ENCODE measurements at places on chromosomes 6 and 20.

DNA sequence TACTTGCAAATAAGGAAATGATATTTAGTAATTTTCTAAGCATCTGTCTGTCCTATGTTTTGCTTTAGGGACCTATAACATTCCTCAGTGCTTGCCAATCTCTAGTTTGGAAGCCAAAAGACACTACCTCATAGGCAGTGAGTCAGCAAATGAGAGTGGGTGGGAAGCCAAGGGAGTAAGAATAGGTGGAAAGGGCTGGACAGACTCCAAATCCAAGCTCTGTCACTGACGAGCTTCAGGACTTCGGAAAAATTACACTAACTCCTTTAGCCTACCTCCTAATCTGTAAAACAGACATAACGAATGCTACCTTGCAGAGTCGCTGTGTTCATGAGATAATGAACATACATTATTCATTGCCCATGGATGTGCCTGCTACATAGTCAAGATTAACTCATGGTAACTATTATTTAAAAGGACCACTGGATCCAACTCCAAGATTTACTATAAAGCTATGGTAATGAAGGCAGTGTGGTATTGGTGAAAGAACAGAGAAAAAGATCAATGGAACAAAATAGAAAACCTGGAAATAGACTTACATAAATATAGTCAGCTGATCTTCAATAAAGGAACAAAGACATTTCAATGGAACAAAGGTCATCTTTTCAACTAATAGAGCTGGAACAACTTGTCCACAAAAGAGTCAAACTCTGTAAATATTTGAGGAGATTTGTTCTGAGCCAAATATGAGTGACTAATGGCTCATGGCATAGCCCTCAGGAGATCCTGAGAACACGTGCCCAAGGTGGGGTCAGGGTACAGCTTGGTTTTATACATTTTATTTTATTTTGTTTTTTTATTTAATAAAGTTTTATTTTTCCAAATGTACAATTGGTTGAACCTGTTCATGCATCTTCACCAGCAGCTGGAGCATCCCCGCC is 64.1 kb downstream of the FAM50B start:
- peak overlapping the region; percentile 95 for H3K27ac ChIP-seq
- H3K36me3 ChIP-seq: no peaks in the 10 kb centered on the region
- H3K4me1 ChIP-seq: peaks cover 49% of the 10 kb centered on the region
- no peak overlapping the region for H3K4me3 ChIP-seq

DNA sequence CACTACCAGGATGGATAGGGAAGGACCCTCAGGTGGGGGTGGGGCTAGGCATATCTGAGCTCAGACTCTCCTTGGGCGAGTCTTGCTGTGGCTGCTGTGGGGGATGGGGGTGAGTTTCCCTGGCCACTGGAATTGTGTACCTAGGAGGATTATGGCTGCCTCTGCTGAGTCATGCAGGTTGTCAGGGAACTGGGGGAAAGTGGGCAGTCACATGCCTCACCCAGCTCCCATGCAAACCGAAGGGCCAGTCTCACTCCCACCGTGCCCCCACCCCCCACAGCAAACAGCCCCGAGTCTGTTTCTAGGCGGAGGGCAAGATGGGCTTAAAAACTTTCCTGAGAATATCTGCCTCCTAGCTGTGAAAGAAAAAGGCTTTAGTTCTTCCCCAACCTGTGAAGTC is 210.3 kb upstream of the FERMT1 start:
- DNase-seq: no peak
- H3K4me3 ChIP-seq: no peak overlapping the region
- no peaks in the 10 kb centered on the region for H3K4me1 ChIP-seq
- H3K36me3 ChIP-seq: no peaks in the 10 kb centered on the region
- no peak overlapping the region for H3K27ac ChIP-seq

- H3K27ac ChIP-seq: no peak overlapping the region
- no peaks in the 10 kb centered on the region for H3K36me3 ChIP-seq
- no peaks in the 10 kb centered on the region for H3K27me3 ChIP-seq
- no peaks in the 10 kb centered on the region for H3K4me1 ChIP-seq
Observed at GRCh38 chr6:106530502-106530901, 98.8 kb downstream of the RTN4IP1 start.

DNA sequence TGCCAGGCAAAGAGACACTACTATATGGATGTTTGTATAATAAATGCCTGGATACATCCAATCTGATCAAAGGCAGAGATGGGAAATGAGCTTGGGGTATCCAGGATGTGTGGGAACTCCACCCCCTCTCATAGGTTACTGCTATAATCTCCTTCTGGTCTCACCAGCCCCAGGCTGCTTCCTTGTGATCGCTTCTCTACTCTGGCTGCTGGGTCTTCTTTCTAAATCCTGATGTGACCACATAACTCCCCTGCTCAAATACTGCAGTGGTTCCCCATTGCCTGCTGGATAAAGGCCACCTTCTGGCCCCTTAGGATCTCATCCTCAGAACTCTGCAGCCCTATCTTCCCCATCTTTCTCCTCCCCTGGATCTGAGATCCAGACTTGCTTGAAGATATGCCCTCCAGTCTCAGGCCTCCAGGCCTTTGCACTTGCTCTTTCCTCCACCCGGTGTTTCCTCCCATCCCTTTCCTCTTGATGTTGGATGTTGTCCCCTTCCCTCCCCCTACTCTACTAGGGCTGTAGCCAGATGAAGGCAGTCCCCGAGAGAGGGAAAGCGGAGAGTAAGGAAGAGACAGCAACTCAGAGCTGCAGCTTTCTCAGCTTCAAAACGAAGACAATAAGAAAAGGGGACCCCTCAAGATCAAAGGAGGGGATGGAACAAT is 828 bp upstream of the XKR7 start:
- H3K4me1 ChIP-seq: no peaks in the 10 kb centered on the region
- H3K27me3 ChIP-seq: no peaks in the 10 kb centered on the region
- no peak overlapping the region for H3K4me3 ChIP-seq
- DNase-seq: no peak

DNA sequence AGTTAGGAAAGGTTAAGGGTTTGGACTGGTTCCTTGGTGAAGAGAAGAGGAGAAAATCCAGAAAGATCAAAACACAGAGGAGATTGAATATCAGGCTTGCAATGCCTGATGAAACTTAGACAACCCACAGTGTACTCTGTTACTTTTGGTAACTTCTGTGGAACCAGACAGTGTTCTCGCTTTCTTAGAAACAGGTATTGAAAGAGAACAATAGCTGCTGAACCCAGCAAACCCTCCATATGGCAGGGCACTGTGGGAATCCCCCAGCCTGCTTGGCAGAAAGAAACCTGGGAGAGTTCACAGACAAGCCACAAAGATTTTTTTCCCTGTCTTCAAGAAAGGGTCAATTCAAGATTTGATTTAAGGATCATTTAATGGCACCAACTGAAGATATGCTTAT is 342.8 kb downstream of the FOXA2 start:
- H3K4me1 ChIP-seq: no peaks in the 10 kb centered on the region
- no peak for DNase-seq
- H3K27me3 ChIP-seq: no peaks in the 10 kb centered on the region
- no peak overlapping the region for H3K27ac ChIP-seq
- no peak overlapping the region for H3K4me3 ChIP-seq

GRCh38 chr6:144343701-144344428 is 58.7 kb downstream of the UTRN start:
- H3K27me3 ChIP-seq: no peaks in the 10 kb centered on the region
- no peaks in the 10 kb centered on the region for H3K4me1 ChIP-seq
- no peak overlapping the region for H3K4me3 ChIP-seq
- H3K27ac ChIP-seq: peak overlapping the region; percentile 24

GRCh38 chr6:5670811-5671561 is 335.7 kb downstream of the NRN1 start:
- no peak for DNase-seq
- no peaks in the 10 kb centered on the region for H3K27me3 ChIP-seq
- peak overlapping the region; percentile 36 for H3K27ac ChIP-seq

DNA sequence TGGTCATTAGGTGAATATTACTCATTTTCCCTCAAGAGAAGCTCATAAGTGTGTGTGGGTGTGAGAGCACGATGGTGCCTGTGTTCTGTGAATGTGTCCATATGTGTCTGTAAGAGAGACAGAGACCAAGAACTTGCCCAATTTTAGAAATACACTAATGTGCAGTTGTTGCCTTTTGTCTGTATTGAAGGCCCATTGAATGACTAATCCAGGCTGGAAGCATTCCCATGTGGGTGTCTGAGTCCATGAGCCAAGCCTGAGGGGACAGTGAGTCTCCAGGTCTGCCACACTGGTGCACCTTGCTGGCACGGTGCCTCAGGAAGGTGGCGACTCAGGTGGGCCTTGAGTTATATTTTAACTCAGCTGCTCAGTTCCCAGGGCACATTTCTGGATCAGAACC is 25.5 kb upstream of the ASXL1 start:
- no peaks in the 10 kb centered on the region for H3K4me1 ChIP-seq
- H3K4me3 ChIP-seq: no peak overlapping the region
- no peaks in the 10 kb centered on the region for H3K27me3 ChIP-seq

GRCh38 chr6:76843054-76843822 is 620.1 kb downstream of the HTR1B start:
- H3K4me1 ChIP-seq: no peaks in the 10 kb centered on the region
- DNase-seq: no peak
- no peaks in the 10 kb centered on the region for H3K27me3 ChIP-seq
- no peaks in the 10 kb centered on the region for H3K36me3 ChIP-seq

DNA sequence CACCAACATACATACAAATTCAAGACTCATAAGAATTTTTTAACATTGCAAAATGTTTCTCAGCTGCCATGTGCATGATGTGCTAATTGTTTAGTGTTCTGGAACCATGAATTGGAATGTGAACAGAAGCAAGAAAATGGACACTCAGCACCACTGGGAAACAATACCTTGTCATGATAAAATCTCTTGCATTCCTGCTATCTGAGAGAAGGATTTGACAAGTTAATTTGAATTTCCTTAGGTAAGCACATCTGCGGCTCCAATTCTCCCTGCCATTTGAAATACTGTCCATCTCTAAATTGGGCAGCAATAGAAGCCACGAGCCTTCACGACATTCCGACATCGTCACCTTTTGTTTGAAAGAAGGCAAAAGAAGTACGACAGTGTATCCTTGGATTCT is 1104.6 kb upstream of the MAP3K7 start:
- DNase-seq: no peak
- H3K4me3 ChIP-seq: no peak overlapping the region
- no peaks in the 10 kb centered on the region for H3K4me1 ChIP-seq
- no peaks in the 10 kb centered on the region for H3K36me3 ChIP-seq
- no peaks in the 10 kb centered on the region for H3K27me3 ChIP-seq

GRCh38 chr20:3181270-3181669 is 7.9 kb upstream of the LZTS3 start:
- H3K4me1 ChIP-seq: no peaks in the 10 kb centered on the region
- no peak overlapping the region for H3K4me3 ChIP-seq
- no peak overlapping the region for H3K27ac ChIP-seq
- no peak for DNase-seq
- no peaks in the 10 kb centered on the region for H3K36me3 ChIP-seq

DNA sequence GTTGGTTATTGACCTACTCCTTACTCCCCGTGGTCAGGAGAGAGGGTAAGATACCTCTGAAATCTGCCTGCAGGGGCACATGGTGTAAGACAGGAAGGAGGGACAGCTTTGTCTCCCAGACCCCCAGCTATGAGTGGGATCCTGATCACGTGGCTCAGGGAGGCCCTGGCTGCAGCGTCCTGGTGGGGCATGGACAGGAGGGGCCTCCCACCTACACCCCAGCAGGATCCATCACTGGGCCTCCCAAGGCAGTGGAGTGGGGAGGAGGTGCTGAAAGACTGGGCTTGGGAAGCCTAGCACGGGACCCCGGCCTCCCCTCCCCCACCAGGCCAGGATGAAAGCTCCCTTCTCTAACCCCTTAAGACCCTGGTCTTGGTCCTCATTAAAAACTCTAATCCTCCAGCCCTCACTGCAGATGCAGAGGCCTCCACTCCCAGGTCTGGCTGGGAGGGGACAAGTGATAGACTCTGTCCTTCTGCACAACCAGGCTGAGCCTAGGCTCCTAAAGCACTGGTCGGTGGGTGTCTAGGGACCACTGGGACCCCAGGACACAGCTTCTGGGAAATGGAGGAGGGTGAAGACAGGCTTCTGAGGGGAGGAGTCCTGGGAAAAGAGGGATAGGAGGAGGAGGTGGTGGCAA is 29.6 kb upstream of the VEGFA start:
- no peak overlapping the region for H3K27ac ChIP-seq
- no peak for DNase-seq
- no peak overlapping the region for H3K4me3 ChIP-seq

DNA sequence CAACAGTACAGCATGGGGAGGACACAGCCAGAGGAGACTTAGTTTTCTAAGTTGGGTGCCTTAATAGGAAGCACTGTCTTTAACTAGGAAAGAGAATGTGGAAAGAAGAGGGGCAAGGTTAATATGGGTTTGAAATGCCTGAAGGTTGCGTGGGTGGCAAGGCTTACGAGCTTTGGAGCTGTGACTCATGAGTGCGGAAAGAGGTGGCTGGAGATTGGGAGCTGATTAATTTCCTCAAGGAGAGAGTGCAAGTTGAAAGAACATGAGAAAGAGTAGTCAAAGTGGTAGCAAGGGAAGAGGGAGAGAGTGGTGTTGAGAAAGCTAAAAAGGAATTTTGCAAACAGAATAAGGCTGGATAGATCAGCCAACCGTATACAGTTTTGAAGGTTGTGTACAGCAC is 315.1 kb upstream of the PRND start:
- H3K4me1 ChIP-seq: no peaks in the 10 kb centered on the region
- no peaks in the 10 kb centered on the region for H3K36me3 ChIP-seq
- H3K27ac ChIP-seq: no peak overlapping the region
- DNase-seq: no peak
- H3K27me3 ChIP-seq: no peaks in the 10 kb centered on the region

DNA sequence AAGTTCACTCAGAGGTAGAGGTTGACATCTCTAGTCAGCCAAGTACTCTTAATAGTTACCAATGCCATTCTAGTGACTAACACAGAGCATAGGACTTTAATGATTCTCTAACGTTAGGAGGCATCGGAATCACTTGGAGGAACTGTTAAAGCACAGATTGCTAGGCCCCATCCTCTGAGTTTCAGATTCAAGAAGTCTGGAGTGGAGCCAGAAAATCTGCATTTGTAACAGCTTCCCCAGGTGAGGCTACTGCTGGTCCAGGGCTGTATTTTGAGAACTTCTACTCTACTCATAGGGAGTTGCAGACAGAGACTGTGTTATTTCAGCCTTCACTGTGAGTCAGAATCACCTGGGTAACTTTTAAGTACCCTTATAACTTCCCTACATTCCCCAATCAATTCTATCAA is 5.7 kb downstream of the LMBRD1 start:
- no peak overlapping the region for H3K4me3 ChIP-seq
- no peaks in the 10 kb centered on the region for H3K4me1 ChIP-seq
- no peaks in the 10 kb centered on the region for H3K36me3 ChIP-seq
- H3K27ac ChIP-seq: peak overlapping the region; percentile 60

All from right atrium auricular region (tissue), 2 donors.